Right renal cortex interstitium (tissue), 3 donors: ENCODE measurements at places on chromosomes 2 and 18. TPM values are rescaled to one million over a fixed set of nuclear protein-coding genes. Genes with fewer than 3 reads are reported as not detected.
A peak's percentile ranks its signal among the peaks of the same experiment; 100 is the strongest.

C2orf80 gene
- 0.21 TPM for polyA plus RNA-seq

ALPI gene
- 0.10 TPM for polyA plus RNA-seq

OSBPL1A gene
- polyA plus RNA-seq = 54.0 TPM

- DNase-seq = no peak
These were observed 456.6 kb downstream of the THSD7B start for GRCh38 chr2:137221797-137222492.

DNA sequence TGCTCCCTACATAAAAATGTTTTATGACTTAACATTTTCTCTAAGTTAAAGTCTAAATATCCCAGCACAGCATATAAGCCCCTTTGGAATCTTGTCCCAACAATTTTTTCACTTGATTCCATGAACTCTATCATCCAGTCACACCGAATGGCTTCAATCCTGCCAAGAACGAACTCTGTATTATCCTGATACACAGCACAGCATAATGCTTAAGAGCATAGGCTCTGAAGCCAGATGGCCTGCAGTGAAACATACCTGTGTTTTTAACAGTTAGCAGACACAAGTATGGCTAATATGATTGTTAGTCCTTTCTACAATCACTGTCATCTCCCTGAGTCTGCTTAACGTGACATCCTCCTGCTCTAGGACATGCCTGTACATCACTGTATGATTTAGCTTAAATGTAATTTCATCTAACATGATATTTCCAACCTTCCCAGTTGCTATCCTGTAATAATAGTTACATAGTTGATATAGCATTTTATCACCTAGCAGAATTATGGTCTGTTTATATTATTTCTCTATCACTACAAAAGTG lies 669.5 kb downstream of the ERBB4 start:
- DNase-seq = no peak

- DNase-seq = no peak
These were observed 585.0 kb downstream of the NR4A2 start for GRCh38 chr2:155747531-155747930.

DNA sequence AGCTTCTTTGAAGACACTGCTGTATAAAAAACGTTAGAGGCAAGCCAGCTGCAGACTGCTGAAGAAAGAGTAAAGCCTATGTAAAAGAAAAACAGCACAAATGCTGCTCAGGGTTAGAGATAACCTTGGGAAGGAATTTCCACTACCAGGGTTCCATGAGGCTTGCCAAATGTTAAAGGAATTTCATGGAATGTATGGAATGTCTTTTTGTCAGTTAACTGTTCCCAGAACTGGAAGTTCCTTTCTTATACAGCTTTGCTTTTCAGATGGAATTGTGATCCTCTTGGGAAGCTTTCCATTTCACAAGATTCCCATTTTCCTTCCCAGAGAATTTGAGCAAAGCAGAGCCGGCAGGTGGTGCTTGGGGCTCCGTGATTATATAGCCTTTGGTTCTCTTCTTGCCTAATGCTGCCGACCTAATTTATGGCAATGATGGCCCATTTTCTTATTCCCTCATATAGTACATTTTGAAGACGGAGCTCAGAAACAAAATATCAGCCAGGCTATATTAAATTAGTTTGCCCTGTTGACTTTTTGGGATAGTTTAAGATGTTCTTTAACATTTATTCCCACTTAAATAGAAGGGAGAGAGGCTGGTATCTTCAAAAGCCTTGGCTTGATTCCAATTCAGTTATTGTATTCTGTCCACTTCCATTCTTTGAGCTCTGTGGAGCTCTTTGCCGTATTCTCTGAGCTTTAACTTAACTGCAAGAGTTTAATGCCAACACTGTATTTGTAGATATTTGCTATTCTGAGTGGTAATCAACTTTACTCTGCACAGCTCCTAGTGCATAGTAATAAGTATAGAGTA lies 162.3 kb downstream of the PHLPP1 start:
- peak; percentile 12 for DNase-seq

DNA sequence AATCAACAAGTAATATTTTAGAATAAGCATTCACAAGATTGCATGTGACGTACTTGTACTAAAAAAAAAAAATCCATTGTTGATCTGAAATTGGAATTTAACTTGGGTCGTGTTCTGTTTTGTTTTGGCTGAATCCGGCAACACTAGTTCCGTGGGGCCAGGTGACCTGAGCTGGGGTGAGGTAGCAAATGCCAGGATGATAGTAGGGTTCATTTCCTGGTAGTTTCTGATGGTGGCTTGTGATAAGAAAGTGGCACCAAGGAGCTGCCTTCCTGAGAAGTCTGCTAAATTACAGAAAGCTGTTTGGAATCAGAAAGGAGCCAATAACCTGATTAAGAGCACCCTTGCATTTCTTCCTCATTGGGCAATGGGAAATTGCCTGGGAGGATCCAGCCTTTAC lies 126.4 kb upstream of the DLX2 start:
- DNase-seq = no peak

DNA sequence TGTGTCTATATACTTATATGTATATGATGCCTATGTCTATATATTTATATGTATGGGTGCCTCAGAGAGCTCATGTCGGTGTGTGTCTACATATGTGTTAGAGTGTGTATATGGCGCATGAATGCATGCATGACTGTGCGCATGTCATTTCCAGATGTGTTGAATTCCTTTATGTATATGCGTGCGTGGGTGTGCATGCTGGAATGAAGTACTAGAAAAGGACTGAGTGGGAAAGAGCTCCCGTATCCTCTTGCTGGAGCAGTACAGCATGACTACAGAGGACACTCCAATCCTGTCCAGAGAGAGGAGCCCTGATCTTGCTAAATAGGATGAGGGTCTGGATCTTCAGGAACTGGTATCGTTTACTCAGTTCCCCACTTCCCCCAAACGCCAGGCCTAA lies 56.8 kb upstream of the LRPPRC start:
- DNase-seq = no peak

- no peak for DNase-seq
These were observed 9.5 kb upstream of the KCNG3 start for GRCh38 chr2:42503291-42503690.

GRCh38 chr18:4658804-4659203 lies 203.7 kb upstream of the DLGAP1 start:
- no peak for DNase-seq
